Activated T-helper 9 cell treated with anti-CD3 and anti-CD28 coated beads, Interleukin-2, amount 50 U/mL, for 16 hours (primary cell): ENCODE measurements at places on chromosomes 4 and X.
A peak's percentile ranks its signal among the peaks of the same experiment; 100 is the strongest.

GRCh38 chr4:70667740-70668535 is 1.6 kb upstream of the JCHAIN start:
- DNase-seq, result no peak

- no peak for DNase-seq
Measured at GRCh38 chr4:38842994-38843393, 13.6 kb downstream of the TLR6 start.

DNA sequence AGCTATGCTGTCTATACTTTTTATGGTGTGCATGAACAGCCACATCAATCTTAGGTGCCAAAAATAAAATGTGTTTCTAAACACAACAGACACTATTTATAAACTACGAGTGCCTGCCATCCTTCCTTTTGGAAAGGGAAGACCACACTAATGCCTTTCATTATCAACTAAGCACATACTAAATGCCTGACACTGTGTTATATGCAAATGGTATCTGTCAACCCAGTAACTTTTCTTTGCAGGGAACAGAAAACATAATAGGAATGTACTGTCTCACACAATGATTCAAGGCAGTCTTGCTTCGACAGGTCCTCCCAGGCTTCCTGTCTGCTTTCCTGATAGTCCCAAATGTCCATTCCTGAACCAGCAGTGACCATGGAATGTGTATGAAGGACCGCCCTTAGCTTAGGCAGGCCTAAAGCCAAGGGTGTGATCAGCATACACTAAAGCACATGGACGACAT is 43.8 kb downstream of the ADGRA3 start:
- DNase-seq, result no peak

- DNase-seq, result no peak
Measured at GRCh38 chr4:21780148-21780547, 168.4 kb downstream of the KCNIP4 start.

DNA sequence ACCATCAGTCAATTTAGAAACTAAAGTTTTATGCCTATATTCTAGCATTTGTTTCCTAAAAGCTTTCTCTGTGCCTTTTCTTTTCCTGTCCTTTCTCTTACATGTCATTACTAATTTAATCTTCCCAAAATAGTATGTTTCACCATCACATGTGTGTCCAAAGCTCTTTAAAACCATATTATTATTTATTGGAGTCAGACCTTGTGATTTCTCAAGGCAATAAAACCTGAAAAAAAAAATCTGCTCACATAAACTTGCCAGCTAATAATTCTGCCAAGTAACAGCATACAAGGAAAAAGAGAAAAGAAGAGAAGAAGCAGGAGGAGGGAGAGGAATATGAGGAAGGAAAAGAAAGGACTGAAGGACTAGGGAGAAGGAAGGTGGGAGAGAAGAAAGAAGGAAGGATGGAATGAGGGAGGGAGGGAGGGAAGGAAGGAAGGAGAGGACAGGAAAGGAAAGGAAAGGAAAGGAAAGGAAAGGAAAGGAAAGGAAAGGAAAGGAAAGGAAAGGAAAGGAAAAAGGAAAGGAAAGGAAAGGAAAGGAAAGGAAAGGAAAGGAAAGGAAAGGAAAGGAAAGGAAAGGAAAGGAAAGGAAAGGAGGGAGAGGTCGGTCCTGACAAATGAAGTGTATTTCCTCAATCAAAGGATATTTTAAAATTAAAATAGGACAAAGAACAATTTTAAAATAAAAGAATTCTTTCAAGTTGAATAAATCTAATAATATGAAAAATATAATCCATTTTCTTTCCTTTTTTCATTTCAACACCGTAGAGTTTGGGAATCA is 57.4 kb downstream of the ANTXR2 start:
- no peak for DNase-seq

- no peak for DNase-seq
Measured at GRCh38 chrX:56784666-56785065, 55.6 kb downstream of the NBDY start.

- no peak for DNase-seq
Measured at GRCh38 chr4:2831611-2832308, 11.9 kb upstream of the ADD1 start.

DNA sequence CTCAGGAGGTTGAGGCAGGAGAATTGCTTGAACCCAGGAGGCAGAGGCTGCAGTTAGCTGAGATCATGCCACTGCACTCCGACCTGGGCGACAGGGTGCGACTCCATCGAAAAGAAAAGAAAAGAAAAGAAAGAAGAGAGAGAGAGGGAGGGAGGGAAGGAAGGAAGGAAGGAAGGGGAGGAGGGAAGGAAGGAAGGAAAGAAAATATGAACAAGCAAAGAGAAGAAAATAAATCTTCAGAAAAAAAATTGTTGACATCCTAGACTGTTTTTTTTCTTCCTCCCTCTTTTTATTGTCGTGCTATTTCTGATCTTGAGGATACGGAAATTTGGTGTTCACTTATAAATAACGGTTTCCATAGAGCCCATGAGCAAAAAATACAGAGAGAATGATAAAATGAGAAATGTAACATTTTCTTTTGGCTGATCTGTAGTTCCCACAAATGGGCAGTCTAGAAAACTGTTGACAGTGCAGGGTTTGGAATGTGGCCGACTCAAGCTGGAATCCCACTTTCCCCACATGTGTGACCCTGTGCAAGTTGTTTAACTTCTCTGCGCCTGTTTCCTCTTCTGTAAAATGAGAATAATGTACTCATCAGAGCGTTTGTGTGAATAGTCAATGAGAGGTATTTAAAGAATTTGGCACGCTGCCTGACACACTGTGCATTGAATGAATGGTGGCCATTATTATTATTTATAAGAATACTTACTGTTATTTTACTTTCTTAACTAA is 19.4 kb downstream of the SORBS2 start:
- no peak for DNase-seq

GRCh38 chrX:19625612-19626011 is 110.3 kb upstream of the MAP3K15 start:
- peak; percentile 40 for DNase-seq

- DNase-seq, result no peak
Measured at GRCh38 chr4:18529482-18529881, 507.9 kb upstream of the LCORL start.

GRCh38 chr4:109945056-109945455 is 32.4 kb downstream of the EGF start:
- DNase-seq, result no peak

DNA sequence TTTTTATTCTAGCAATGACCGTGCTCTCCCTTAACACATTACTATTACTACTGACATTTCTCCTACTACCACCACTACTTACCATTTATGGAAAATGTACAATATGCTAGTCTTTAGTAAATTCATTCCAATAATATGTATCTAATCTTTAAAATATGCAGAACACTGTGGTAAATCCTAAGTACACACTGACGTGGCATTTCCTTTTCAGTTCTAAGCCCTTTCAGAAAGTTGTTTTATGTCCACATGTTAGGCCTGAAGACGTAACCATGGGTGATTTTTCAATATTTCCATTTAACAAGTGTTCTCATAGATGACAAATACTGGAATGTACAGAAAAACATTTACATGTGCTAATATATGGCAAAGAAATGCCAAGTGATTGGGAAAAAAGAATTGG is 268.6 kb upstream of the SLIT2 start:
- DNase-seq, result no peak

DNA sequence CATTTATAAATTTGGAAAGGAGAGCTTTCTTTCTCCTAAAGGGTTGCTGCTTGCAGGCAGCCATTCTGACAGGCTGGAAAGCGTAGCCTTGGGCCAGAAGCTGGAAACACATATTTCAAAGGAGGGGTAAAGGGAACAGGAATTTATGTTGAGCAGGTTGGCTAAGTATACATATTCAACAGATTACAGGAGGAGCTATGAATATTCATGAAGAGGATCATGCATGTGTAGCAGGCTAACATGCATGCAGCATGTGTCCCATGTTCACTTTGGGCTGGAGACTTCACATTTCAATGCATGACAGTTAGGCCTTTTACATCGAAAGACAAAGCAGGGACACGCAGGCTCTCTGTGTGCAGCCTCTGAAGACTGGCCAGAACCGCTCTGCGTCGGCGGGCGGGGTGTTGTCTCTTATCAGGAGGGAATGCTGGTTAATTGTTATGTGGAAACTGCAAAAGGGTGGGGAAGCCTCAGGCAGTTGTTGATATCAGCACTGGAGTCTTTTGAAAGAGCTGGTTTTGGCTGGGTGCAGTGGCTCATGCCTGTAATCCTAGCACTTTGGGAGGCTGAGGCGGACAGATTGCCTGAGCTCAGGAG is 31.5 kb downstream of the CASP3 start:
- no peak for DNase-seq

DNA sequence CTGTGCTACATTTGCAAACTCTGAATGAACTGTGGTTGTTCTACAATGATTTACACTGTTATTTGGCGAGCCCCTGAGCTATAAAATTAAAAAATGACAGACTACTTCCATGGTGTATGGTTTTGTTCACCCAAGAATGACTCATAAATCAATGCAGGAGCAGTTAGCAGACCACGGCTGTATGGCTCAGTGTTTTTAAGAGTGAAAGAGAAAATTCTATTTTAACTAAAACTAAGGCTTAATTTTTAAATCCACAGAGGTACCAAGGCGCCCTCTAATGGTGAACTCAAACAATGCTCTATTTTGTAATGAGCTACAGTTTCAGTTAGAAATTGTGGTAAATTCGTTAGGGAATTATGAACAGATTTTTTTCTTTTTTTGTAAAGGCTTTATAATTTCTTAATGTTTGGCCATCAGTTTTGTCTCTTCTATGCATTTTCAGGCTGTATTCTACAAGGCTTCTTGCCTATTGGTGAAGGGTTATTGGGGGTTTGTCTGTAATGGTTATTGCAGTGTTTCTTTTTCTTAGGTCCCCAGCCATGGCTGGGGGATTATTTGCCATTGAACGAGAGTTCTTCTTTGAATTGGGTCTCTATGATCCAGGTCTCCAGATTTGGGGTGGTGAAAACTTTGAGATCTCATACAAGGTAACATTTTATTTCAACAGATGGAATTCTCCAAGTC is 32.5 kb downstream of the HMGB2 start:
- no peak for DNase-seq
